ENCODE measurements at places on chromosomes 13 and 19.

GRCh38 chr19:42150911-42151361 lies 18.7 kb upstream of the POU2F2 start:
- no peak for DNase-seq

GRCh38 chr13:22148187-22148586 lies 477.3 kb downstream of the FGF9 start:
- no peak for DNase-seq

- DNase-seq = no peak
Measured at GRCh38 chr19:29777781-29778309, 33.9 kb upstream of the CCNE1 start.

DNA sequence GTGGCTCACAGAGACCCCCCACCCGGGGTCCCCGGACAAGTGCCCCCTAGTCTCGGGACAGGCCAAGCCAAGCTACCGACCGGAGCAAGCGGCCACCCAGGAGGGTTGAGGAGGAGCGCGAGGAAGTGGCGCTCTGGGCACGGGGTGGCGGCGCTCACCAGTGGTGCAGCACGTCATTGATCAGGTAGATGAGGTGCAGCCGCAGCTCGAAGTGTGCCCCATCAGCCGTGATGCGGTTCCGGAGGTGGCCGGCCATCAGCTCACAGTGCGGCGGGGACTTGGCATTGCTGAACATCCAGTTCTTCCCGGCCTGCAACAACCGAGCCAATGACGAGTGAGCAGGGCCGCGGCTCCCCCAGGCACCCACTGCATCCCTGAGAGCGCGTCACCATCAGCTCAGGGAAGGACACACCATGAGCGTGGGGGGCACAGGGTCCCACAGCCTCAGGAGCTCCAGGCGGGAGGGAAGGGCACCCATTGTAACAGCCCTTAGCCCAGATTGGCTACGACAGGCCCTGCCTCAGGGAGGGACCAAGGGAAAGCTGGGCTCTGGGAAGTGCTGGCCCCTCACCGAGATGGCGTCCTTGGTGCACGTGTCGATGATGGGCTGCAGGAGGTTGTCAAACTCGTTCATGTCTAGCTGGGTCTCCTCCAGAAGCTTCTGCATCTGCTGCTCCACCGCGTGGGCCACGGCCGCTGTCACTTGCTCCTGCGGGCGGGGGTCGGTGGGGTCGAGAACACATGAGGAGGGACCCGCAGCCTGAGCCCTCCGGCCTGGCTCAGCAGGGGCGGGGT lies 9.6 kb downstream of the CHERP start:
- no peak for DNase-seq

GRCh38 chr19:50924586-50924985 lies 13.4 kb upstream of the KLK4 start:
- DNase-seq = no peak

- DNase-seq = no peak
Measured at GRCh38 chr13:41500511-41500910, 43.2 kb downstream of the RGCC start.

DNA sequence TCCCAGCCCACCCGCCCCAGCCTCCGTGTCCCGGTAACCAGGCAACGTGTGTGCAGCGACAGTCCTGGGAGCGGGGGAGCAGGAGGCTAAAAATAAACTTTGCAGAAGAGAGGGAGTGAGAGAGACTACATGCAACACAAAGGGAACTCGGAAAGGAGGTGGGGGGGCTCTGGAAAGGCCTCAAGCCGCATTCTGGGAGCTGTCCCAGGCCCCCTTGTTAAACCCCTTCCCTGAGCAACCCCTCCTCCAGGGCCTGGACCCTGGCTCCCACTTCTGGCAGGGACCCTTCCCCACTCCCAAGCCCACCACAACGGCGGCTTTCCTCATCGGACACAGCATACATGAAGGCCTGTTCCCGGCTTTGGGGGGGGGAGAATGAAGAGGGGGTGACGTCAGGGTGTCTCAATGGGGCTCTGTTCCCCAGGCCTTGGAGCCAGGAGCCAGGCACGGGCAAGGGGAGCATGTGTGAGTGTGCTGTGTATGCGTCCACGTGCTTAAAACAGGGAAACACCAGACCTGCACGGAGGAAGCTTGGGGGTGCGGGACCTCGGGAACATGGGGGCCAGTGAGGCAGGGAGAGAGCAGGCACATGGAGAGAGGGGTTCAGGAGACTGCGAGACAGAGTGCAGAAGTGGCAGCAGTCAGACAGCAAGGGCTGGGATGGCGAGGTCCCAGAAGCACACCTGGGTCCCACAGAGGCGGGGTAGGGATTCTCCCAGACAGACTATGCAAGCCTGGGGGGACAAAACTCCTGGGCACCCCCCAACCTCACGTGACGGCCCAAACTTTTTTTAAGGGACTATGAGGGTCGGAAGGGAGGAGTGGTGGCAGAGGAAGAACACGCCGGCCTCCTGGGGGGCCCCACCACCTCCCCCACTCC lies 2.3 kb downstream of the ERF start:
- peak; percentile 54 for DNase-seq

- peak; percentile 80 for DNase-seq
Measured at GRCh38 chr19:54517483-54517882, 14.9 kb downstream of the LAIR2 start.

- DNase-seq = no peak
Measured at GRCh38 chr19:35862528-35862927, 5.8 kb downstream of the KIRREL2 start.

GRCh38 chr13:42803563-42804204 lies 22.3 kb downstream of the FAM216B start:
- DNase-seq = no peak

GRCh38 chr19:6442087-6442688 lies 8.6 kb upstream of the SLC25A41 start:
- DNase-seq = no peak

- DNase-seq = no peak
Measured at GRCh38 chr19:52963247-52963618, 552 bp upstream of the ZNF816 start.

GRCh38 chr13:88649855-88650254 lies 978.7 kb downstream of the SLITRK5 start:
- no peak for DNase-seq

GRCh38 chr13:46638262-46638661 lies 85.3 kb downstream of the LRCH1 start:
- DNase-seq = no peak

DNA sequence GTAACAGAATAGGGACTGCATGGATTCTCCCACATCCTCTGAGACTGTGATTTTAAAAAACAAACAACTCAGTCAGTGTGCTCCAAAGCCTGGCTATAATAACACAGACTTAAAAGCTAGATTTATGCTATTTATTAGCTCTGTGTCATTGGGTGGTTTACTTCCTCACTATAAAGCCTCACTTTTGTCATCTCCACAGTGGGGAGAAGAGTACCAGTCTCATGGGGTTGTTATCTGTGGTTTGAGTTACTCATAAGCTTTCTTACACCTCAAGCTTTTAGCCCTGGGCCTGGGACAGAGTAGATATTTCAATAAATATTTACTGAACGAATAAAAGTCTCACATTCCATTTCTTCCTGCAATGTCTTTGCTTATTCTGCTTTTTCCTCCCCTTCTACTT lies 5.3 kb downstream of the RNASEH2B start:
- DNase-seq = peak; percentile 45

DNA sequence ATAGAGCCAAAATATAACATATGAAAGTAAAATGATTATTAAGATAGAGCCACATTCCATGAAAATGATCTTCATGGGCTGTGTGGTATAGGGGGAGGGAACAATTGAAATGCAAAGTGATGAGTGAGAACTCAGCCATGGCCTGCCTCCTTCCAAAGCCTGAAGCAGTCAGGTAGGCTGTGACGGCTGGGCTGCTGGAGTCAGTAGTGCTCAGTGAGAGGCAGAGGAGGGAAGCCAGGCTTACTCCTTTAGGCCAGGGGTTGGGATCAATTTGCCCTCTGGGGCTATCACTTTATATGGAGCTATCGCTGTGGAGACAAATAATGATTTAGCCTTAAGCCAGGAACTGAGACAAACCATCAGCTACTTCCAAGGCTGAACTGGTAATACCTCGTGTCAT lies 654.9 kb downstream of the FGF9 start:
- DNase-seq = no peak

DNA sequence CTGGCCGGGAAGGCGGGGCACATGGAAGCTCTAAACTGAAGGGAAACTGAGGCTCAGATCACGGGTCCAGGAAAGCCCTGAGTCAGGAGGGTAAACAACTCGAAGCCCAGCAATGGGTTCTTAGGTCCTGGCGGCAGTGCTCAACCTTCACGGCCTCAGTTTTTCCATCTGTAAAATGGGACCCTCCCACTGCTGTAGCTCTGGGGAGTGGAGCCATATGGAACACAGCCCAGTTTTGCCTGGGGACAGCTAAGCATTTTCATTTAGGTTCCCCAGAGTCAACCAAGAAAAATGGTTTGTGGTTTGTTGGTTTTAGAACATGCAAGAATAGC lies 30.4 kb downstream of the CEBPG start:
- DNase-seq = no peak

GRCh38 chr19:3578390-3578789 lies 5.6 kb downstream of the HMG20B start:
- DNase-seq = no peak

- DNase-seq = peak; percentile 93
Measured at GRCh38 chr19:49442771-49443365, 1.5 kb upstream of the SLC17A7 start.

DNA sequence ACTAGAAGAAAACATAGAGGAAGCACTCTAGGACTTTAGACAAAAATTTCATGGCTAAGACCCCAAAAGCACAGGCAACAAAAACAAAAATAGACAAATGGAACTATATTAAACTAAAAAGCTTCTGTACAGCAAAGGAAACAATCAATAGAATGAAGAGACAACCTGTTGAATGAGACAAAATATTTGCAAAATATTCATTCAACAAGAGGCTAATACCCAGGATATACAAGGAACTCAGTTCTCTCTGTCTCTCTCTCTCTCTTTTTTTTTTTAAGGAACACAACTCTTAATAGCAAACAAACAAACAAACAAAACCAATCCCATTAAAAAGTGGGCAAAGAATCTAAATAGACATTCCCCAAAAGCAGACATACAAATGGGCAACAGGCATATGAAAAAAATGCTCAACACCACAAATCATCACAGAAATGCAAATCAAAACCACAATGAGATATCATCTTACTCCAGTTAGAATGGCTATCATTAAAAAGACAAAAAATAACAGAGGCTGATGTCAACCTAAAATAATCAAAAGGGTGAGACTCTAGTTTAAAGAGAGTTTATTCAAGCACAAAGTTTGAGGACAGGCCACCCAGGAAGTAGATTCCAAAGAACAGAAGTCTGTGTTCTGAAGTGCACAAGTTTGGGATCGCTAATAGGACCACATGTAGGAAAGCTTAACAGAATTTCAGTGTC lies 27.1 kb upstream of the SLC7A9 start:
- DNase-seq = peak; percentile 21

DNA sequence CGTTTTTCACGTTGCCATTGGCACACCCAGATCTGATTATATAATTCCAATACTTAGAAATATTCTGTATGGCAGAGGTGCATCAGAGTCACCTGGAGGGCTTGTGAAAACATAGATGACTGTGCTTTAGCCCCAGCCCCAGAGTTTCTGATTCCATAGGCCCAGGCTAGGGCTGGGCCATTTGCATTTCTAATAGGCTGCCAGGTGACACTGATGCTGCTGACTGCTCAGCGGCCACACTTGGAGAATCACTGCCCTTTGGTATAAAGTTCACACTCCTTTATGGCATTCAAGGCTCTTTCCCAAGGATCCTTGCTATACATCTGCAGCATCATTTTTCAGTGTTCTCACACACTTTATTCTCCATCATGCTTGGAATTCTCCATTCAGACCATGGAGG lies 137.1 kb downstream of the AKAP11 start:
- no peak for DNase-seq

DNA sequence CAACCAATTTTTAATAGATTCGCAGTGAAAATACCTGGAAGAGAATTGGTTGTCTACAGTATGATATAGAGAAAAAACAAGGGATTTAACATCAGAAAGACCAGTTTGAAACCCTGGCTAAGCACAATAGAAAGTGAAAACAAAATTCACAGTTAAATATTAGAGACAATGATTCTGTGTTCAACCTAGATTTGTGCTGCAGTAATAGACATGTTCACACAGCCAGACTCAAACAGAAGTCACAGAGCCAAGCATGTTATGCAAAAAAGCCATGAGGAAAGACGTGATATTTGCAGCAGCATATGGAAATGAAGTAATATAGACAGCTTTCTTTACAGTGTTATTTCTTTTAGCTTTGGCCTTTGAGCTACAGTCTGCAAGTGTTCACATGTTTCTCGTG lies 48.1 kb downstream of the SCEL start:
- no peak for DNase-seq

DNA sequence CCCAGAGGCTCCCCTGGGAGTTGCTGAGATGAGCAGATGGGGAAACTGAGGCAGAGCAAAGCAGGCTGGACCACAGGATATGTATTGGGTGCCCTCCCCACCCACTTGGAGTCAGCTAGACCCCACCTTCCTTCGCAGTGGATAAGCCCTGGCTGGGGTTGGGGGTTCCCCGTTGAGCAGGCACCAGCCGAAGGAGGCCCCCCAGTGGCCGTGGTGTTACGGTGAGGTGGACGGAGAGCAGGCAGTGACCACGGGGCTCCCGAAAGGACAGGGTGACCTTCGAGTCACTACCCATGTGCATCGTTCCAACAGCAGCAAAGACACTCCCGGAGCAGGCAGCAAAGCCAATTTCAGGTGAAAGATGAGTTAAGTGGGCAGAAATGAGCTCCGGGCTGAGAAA lies 62.4 kb upstream of the ADGRE5 start:
- no peak for DNase-seq

GRCh38 chr19:38653028-38653571 lies 5.7 kb downstream of the ACTN4 start:
- peak; percentile 43 for DNase-seq

GRCh38 chr13:104473936-104474335 lies 1407.7 kb upstream of the SLC10A2 start:
- DNase-seq = no peak

- DNase-seq = no peak
Measured at GRCh38 chr19:33507021-33507956, 14.3 kb downstream of the PEPD start.

- no peak for DNase-seq
Measured at GRCh38 chr19:50823389-50824042, at the start of gene KLK1. KLK1 (minus strand) TSS chr19:50823787; CDS start chr19:50823748, 39 bp downstream.

Measured in RPMI7951 (cell line).